ENCODE measurements at places on chromosomes 7 and 10.
A peak's percentile ranks its signal among the peaks of the same experiment; 100 is the strongest.

GRCh38 chr7:85052894-85053293 lies 134.0 kb downstream of the SEMA3D start:
- no peak for DNase-seq

GRCh38 chr7:133501771-133502170 lies 248.9 kb downstream of the EXOC4 start:
- DNase-seq = no peak

DNA sequence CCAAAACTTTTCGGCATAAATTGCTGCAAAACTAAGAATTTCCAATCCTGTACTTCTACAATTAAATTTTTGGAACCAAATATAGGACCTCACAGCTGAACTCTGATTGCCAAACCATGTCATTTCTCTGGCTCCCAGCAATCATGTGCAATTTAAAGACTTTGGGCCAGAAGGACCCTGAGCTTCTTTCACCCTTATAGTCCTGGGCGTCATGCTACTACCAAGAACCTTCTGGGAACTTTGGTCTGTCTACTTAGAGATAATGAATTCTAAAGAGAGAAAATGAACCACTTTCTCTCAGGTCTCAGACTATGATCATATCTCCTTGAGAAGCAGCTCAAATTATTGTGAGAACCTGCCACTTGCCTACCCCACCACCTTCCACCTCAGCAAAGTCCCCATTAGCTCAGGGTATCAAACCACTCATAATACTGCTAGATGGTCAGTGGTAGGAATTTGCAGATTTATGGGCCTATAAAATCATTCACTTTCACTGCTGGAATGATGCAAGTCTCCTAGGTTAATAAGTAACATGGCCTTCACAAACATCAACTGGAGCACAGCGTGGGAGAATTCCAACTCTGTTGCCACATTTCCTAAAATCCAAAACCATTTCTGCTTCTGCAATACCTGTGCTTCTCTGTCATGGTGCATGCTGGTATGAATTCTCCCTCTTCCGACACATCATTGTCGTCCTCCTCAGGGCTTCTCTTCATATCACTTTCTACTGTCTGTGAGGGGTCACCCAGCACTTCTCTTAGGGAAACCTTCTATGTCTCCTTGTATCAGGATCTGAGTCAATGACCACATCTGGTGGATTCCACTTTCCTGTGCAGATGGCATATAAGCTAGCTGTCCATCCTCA lies 6.6 kb upstream of the WDR91 start:
- DNase-seq = no peak

DNA sequence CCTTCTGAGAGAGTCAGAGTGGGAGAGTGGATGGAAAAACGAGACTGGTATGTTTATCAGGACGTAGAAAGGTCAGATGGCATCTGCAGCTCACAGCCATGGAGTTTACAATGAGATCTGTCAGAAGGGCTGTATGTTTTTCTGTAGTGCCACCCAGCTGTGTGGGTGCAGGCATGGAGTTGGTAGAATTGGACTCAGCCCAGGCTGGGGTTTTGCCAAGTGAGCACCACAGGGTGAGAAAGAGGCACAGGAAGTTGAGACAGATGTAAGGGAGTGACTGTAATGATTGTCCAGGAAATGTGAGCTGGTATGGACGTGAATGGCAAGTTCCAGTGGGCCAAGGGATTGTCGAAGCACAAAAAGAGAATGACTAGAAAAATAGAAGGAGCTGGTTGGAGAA lies 9.1 kb upstream of the ZYX start:
- no peak for DNase-seq

DNA sequence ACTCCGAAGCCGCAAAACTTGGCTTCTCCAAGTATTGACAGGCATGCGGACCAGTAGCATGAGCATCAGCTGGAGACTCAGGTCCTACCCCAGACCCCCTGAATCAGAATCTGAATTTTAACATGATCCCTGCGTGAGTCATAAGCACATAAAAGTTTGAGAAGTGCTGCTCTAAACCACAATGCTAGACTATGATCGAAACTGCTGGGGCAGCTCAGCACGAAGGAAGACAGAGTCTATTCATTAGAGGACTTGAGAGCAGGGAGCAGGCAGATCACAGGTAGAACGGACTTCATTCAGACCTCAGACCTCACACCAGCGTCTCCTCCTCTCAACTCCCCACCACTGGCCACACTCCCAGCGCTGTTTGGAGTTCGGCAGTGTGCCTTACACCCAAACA lies 16.9 kb downstream of the CAMK2G start:
- DNase-seq = peak; percentile 44

DNA sequence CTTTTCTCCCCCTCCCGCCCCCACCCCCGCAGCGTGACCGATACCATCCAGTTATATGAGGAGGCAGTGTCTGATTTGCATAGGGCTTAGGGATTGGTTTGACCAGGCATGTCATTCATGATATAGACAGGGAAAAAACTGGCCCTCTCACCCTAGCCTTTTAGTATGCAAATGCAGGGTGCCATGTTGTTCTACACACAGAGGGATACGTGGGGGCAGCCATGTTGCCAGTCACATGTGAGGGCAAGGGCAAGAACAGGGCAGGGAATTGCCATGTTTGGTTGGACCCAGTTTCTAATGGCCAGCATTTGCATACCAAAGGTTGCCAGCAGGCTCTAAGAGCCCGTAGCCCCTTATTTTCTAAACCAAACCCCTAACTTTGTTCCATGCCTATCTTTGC lies 552.1 kb downstream of the SORCS1 start:
- DNase-seq = no peak
